ENCODE measurements at places on chromosomes 13 and 19. TPM values are rescaled to one million over a fixed set of nuclear protein-coding genes. Genes with fewer than 3 reads are reported as not detected.

OR2Z1 gene
- total RNA-seq = not detected

KIR3DL2 gene
- total RNA-seq = not detected

CADM4 gene
- total RNA-seq = 0.36 TPM

ERICH6B gene
- not detected for total RNA-seq

CYSLTR2 gene
- 0.16 TPM for total RNA-seq

TPRX2 gene
- total RNA-seq = not detected

IGSF23 gene
- not detected for total RNA-seq

ZNF546 gene
- total RNA-seq = 3.8 TPM

ETV2 gene
- not detected for total RNA-seq

MEIOSIN gene
- total RNA-seq = not detected

All from cardiac atrium fibroblast (primary cell).